ENCODE measurements at places on chromosomes 16 and 17.

GRCh38 chr16:77759201-77759600 lies 29.2 kb upstream of the VAT1L start:
- no peak for DNase-seq

- no peak for DNase-seq
Observed at GRCh38 chr17:70447588-70447987, 278.3 kb downstream of the KCNJ2 start.

- no peak for DNase-seq
Observed at GRCh38 chr16:28087675-28088300, 24.3 kb upstream of the GSG1L start.

- DNase-seq: no peak
Observed at GRCh38 chr17:66831383-66832210, 3.3 kb upstream of the CACNG5 start.

DNA sequence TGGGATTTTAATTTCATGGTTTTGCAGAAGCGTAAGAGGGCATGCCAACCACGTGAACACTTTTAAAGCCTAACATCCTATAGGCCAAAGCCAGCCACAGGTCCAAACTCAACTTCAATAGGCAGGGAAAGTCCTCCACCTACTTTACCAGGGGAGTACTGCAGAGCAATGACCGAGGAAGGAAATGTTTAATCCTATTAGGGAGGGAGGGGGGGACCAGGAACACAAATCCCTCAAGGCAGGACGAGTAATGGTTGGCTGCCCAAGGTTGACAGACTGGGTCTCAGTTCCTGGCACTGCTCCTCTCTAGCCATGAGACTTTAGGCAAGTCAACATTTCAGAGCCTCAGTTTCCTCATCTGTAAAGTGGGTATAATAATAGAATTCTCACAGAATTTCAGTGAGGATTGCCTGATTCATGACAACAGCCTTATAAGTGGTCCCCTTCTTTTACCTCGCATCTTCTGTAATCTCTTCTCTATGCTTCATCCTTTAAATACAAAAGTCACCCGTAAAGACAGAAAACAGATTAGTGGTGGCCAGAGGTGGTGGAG lies 315.8 kb downstream of the HAPSTR1 start:
- no peak for DNase-seq

- DNase-seq: no peak
Observed at GRCh38 chr17:20934288-20934687, 108.5 kb downstream of the USP22 start.

GRCh38 chr17:77881545-77881944 lies 77.0 kb upstream of the TNRC6C start:
- peak; percentile 56 for DNase-seq

DNA sequence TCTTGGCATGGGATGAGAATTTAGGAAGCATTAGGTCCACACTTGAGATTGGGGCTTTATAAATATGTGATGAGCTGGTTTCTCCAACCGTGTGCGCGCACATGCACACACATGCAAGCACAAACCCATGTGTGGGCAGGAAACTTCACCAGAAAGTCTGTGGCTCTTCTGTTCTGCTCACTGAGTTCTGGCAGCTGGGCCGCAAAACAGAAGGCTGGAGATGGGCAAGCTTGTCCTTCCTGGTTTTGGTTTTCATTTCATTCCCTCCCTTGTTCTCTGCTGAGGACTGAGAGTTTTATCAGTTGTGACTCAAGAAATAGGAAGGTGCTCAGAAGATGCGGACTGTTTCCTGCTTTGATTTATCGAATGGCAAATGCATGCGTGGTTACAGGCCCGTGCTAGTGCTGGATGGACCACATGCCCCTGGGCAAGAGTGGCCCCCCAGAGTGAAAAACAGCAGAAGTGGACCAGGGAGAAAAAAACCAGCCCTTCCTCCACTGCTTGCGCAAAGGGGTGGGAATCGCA lies 14.1 kb downstream of the MAP3K14 start:
- DNase-seq: no peak

- DNase-seq: no peak
Observed at GRCh38 chr16:68062910-68063393, 22.2 kb upstream of the NFATC3 start.

DNA sequence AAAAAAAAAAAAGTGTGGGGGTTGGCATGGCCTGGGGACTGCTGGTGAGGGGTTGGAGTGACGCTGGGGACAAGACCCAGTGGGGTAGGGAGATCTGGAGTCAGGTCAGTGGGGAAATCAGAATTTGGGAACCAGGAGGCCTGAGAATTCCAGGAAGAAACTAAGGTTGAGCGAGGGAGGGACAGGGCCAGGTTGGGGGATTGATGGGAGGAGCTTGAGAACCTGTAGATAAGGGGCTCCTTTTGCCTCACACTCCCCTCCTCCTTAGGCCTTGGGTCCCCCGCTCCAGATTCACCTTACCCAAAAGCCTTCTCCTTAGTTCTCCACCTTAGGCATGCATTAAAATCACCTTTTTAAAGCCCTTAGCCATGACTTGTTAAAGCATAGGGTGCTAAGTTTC lies 8.3 kb upstream of the PYDC1 start:
- no peak for DNase-seq

- no peak for DNase-seq
Observed at GRCh38 chr16:726438-727290, at the start of the genes CCDC78 and HAGHL. Gene CCDC78 (minus strand): TSS chr16:726443. CDS start chr16:726367, 76 bp downstream. Gene HAGHL (plus strand): TSS chr16:727106. CDS start chr16:727510, 404 bp downstream.

DNA sequence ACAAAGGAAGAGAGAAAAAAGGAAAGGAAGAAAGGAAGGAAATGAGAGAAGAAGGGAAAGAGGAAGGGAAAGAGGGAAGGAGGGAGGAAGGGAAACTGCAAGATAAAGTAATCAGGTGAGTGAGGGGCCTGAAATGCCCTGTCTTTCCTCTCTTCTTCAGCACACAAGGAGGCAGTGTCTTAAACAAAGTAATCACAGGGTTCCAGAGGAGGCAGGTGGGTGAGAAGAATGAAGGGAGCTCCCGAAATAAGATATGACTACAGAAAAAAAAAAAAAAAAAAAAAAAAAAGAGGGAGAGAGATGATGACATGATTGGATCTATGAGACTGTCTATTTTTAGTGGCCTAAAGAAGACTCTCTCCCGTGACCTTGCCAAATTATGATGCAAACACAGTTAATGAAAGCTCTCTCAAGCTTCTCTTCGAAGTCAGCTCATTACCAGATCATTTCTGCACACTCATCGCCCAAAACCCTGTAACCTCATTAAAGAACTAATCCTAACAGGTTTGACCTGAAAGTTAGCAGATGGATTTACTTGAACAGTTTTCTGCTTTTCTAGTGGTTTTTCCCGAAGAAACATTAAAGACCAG lies 53.6 kb downstream of the CDH11 start:
- DNase-seq: no peak

GRCh38 chr17:47834756-47835155 lies 3.3 kb downstream of the LRRC46 start:
- no peak for DNase-seq

DNA sequence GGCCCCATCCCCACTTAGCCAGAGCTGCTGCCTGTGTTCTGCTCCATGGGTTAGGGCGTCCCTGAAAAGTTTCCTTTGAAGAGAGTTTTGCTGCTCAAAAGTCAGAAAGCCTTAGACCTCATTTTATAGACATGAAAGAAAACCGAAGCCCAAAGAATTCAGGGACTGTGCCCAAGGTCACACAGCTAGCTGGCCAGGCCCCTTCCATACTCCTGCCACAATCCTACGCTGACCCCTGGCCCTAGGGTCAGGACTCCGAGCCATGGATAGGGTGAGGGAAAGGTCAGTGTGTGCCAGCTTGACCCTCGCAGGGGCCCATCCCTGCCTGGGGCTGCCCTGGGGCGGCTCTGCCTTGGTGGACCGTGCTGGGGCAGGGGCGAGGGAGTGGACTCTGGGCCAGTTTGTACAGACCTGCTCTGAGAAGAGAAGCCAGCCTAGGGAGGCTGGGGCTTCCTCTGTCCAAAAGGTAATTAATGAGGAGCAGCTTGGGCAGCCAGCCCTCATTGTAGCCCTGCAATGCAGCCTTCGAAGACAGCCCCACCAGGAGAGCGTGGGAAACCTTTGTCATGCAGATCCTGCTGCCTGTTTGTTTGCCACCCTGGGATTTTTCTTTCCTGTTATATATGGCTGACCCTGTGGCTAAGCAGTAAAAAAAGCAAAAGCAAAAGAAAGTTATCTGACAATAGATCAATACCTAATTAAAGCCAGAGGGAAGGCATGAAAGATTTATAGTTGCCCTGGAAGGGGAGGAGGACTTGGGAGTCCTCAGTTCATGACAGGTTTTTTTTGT lies 37.4 kb downstream of the RHBDL3 start:
- no peak for DNase-seq

DNA sequence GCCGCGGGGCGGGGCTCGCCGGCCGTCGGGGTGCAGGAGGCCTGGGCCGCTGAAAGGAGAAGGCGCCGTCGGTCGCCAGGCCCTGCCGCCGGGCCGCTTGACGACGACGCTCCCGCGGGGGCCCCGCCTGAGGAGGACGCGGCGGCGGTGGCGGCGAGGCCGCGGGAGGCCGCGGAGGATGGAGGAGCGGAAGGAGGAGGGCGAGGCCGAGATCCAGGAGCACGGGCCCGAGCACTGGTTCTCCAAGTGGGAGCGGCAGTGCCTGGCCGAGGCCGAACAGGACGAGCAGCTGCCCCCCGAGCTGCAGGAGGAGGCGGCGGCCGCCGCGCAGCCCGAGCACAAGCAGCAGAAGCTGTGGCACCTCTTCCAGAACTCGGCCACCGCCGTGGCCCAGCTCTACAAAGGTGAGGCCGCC lies 430 bp downstream of the HAPSTR1 start:
- peak; percentile 46 for DNase-seq

GRCh38 chr17:29526322-29526721 lies 40.5 kb downstream of the ABHD15 start:
- DNase-seq: no peak

GRCh38 chr17:44778656-44779210 lies 19.9 kb downstream of the ADAM11 start:
- DNase-seq: no peak

DNA sequence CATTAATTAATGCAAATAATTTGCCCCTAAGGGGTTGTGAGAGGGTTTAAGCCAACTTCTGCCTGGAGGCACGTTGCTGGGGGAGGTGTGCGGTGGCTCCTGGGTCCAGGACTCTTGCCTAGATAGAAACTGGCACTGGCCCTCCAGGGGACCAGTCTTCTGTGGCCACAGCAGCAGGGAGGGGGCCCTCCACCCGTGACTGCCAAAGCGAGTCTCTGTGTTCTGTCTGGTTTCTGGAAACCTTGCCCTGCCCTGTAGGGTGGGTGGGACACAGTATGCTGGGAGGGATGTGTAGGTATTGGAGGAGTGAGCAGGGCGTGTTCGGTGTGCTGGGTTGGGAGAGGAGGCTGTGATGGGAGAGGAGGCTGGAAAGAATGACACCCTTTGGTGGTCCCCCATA lies 78.8 kb downstream of the TBC1D16 start:
- DNase-seq: no peak

GRCh38 chr17:29193146-29193545 lies 12.9 kb upstream of the MYO18A start:
- no peak for DNase-seq

DNA sequence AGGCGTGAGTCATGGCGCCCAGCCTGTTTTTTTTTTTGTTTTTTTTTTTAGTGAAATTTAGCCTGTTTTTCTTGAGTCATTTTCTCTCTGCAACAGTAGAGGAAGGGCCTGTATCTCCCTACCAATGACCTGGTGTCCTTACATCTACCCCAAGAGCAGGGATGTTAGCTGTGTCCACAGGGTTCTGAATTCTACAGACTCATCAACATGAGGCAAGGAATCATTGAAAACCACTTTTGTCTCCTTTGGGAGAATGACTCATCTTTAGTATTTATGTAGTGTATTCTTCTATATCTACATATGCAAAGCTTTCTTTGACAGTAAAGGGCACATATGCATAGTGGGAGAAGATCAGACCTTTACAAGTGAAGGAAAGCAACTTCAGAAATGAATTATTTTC lies 105.3 kb downstream of the SPECC1 start:
- no peak for DNase-seq

GRCh38 chr17:44353672-44354331 lies 8.7 kb downstream of the GRN start:
- no peak for DNase-seq

GRCh38 chr17:81537343-81537855 lies 9.2 kb downstream of the FSCN2 start:
- no peak for DNase-seq

DNA sequence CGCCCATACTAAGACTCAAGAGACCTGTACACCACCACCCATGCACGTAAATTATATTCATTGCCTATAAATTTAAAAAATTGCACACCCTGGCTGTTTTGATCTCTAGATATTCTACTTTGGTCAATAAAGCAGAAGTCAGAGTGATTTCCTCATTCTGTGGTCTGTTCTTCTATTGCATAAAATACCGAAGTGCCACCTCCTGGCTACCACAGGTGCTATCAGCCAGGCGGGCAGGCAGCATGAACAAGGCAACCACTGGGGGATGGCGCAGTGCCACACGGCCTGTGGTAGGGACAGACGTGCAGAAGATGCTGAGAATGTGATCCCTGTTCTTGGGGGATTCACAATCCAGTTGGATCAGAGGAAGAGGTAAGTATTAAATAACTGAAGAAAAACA lies 122.3 kb downstream of the CDK5R1 start:
- no peak for DNase-seq

GRCh38 chr17:7111784-7112509 lies 2.7 kb downstream of the ASGR2 start:
- DNase-seq: no peak

DNA sequence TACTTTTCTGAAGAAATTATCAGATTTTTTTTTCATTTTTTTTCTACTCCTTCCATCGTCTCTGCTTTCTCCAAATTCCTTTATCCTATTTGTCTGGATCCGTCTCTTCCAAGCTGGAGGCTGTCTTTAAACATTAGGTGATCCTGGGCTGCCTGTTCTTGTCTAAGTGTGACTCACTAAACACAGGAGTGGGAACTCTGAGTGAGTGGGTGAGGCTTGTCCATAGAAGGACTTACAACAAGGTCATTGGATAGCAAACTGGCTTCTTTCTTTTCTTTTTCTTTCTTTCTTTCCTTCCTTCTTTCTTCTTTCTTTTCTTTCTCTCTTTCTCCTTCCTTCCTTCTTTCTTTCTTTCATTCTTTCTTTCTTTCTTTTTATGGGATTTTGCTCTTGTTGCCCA lies 18.2 kb downstream of the ALOX15 start:
- DNase-seq: no peak

- no peak for DNase-seq
Observed at GRCh38 chr17:39325528-39326240, 75.7 kb downstream of the FBXL20 start.

GRCh38 chr17:80227666-80228065 lies 7.4 kb downstream of the SLC26A11 start:
- no peak for DNase-seq

GRCh38 chr17:16283705-16284104 lies 66.7 kb downstream of the PIGL start:
- DNase-seq: no peak

Measured in muscle of arm (tissue), 14 donors.